CD4-positive, CD25-positive, alpha-beta regulatory T cell (primary cell): ENCODE measurements at places on chromosomes 5 and 9. TPM values are rescaled to one million over a fixed set of nuclear protein-coding genes. Genes with fewer than 3 reads are reported as not detected.

- no peak for DNase-seq
Observed at GRCh38 chr5:111232311-111233051, 8.3 kb downstream of the CAMK4 start.

GRCh38 chr9:35029852-35030251 lies 40.3 kb downstream of the DNAJB5 start:
- no peak for DNase-seq

- DNase-seq, result no peak
Observed at GRCh38 chr5:57072218-57072892, 101.5 kb upstream of the GPBP1 start.

Gene PCDHA4
- not detected for total RNA-seq

Gene SPINK6
- total RNA-seq, result not detected

DNA sequence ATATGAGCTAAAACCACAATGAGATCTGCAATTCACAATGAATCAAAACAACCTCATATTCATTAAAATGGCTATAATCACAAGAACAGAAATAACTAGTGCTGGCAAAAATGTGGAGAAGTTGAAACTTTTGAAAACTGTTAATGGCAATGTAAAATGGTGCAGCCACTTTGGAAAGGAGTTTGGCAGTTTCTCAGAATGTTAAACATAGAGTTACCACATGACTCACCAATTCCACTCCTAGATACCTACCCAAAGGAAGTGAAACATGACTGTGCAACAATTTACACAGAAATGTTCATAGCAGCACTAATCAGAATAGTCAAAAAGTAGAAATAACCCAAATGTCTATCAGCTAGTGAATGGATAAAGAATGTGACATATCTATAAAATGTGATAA lies 862.2 kb downstream of the DTWD2 start:
- no peak for DNase-seq

Gene PFDN1
- total RNA-seq, result 34.3 TPM

Gene ZBTB6
- total RNA-seq, result 4.5 TPM

Gene C8G
- total RNA-seq, result 1.1 TPM

DNA sequence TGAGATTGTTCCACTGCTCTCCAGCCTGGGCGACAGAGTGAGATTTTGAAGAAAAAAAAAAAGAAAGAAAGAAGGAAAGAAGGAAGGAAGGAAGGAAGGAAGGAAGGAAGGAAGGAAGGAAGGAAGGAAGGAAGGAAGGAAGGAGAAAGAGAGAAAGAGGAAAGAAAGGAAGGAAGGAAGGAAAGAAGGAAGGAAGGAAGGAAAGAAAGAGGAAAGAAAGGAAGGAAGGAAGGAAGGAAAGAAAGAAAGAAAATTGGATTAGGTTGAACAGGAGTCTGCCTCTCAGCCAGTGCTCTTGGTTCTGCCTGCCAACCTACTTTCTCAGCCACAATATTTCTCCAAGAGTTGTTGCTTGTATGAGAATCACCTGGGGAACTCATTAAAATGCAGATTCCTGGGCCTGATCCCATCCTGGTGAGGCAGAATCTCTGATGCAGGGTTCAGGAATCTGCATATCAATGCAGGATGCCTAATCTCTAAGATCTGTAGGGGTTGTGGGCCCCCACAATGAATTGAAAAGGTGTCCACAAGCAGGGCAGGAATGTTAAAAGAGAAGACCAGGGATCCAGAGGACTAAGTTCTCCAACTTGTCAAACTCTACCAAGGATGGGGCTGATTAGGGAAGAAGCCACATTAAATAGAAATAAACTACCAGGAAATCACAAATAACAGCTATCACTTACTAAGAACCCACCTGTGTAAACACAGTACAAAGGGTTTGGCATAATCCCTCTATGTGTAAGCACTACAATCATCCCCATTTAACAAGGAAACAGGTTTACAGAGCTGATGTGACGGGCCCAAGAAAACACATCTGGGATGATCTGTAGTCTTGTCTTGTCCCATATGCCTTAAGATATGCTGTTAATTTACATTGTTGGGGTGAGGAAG lies 23.4 kb upstream of the GALNT10 start:
- DNase-seq, result no peak

DNA sequence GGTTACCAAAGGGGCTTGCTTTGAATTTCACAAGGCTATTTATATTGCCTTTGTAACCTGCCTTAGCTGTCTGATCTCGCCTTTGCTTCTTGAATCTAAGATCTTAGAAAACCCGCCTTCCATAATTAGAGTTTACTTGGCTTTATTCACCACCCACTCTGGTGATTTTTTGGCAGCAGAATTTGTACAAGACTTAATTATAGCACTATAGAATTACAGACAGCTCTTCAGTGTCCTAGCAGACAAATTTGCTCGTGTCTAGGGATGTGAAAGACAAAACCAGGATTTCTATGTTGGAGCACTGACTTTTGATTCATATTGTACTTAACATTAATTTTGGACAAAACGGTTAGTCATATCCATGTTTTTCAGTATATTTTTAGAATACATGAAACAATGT lies 306.6 kb downstream of the ADGRV1 start:
- DNase-seq, result no peak

- DNase-seq, result no peak
Observed at GRCh38 chr5:170854566-170854965, 7.3 kb upstream of the RANBP17 start.
